Fibroblast of mammary gland (primary cell): ENCODE measurements at places on chromosomes 4 and X.
A peak's percentile ranks its signal among the peaks of the same experiment; 100 is the strongest.

DNA sequence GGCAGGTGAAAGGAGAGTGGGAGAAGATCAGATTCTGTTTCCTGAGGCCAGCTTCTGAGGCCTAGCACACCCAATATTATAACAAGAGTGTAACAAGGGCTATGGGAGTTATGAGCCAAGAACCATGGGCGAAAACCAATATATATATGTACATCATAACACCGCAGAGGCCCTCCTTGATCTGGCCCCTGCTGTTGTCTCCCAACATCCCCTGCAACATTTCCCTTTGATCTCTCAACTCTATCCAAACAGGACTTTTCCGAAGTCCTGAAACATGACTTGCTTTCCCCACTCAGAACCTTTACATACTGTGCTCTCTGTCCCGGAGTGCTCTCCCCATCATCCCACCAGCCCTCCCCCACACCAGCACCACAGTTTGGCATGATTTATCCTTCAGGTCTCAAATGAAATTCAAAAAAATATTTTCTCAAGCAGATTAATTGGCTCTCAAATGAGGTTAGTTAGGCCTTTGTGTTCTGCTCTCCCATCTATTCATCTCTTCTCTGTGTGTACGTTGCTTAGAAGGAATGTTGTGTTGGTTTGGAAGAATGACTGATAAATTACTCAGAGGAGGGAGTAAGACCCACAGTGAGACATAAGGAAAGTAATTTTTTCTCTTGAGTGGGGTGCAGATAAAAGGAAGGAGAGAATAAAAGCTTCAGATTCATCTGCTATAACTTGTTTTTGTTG, 58.1 kb upstream of the SMIM10 start:
- peak; percentile 80 for DNase-seq

DNA sequence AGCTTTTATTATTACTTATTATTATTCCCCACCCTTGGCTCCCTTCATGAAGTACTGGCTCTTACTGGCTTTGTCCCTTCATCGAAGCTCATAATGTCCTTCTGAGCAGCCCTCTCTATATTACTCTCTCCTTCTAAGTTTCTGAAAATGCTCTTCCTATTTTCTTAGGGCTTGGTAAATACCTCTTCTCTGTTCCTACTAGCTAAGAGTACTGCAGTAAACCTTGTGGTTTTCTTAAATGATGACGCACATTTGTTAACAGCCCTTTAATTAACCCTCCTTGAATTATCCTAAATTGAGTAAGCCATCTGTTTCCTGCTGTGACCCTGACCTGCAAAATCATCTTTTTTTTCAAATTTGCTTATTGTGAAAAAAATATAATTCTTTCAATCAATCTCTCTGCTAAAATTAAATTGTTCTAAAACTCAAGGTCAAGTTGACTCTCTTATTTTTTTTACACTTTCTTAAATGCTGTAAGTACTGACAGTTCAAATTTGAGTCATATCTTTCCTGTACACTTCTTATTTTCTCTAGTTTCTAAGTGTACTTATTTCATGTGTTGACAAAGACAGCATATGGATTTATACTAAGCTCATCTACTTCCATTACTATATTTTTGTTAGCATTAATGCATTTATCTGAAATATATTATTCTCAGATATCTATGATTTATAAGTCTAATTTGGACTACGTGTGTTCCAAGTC, 148.9 kb downstream of the ADAM29 start:
- peak; percentile 5 for DNase-seq

GRCh38 chr4:163042306-163042705, 124.4 kb downstream of the NAF1 start:
- DNase-seq = no peak

GRCh38 chr4:158099686-158100085, 73.1 kb downstream of the GASK1B start:
- no peak for DNase-seq

DNA sequence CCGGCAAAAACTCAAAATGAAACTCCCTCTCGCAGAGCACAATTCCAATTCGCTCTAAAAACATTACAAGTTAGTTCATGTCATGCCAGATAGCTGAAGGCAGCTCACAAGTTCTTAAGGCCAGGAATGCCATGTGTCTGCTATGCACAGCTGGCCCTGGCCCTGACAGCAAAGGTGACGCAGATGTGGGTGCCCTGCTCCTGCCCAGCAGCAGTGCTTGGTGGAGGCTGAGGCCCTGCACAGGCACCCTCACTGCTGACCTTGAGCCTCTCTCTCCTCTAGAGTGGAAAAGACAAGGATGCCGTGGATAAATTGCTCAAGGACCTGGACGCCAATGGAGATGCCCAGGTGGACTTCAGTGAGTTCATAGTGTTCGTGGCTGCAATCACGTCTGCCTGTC, 2.9 kb downstream of the S100P start:
- DNase-seq = no peak

DNA sequence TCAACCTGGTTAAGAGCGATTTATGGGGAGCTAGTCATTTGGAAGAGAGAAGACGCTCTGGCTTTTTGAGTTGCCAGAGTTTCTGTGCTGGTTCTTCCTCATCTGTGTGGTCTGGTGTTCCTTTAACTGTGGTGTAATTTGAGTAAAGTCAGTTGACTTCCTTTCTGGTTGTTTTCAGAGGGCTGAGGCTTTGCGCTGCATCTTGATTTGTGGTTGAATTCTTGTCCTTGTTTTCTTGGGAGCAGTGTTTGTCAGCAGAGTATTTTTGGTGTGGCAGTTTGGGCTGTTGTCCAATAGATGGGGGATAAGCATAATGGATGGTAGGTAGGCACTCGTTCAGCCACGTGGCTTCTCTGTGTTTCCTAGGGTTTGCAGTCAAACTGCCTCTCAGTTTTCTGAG, 2143.2 kb upstream of the TENM3 start:
- DNase-seq = no peak

DNA sequence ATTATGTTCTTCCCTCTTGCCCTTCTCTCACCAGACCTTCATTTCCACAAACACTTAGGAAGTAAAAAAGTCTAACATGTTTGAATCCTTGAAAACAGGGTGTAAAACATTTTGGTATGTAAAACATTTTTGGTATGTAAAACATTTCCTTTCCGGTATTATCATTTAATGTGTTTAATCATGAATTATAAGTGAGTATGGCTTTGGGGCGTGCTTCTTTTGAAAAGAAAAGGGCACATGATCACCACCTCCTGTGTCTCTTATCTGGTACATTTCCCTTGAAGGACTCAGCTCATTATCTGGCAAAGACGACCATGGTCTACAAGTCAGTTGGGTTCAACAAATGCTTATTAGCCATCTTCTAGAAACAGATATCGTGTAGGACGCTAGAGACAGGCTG, 283.6 kb downstream of the FRMPD4 start:
- no peak for DNase-seq

GRCh38 chr4:8259743-8260430, 9.7 kb upstream of the HTRA3 start:
- no peak for DNase-seq
